ENCODE measurements at places on chromosomes 2 and 18.

GRCh38 chr2:23947350-23947749 is 7.1 kb downstream of the UBXN2A start:
- DNase-seq, result no peak

GRCh38 chr2:181462033-181462432 is 4.8 kb downstream of the ITGA4 start:
- DNase-seq, result no peak

DNA sequence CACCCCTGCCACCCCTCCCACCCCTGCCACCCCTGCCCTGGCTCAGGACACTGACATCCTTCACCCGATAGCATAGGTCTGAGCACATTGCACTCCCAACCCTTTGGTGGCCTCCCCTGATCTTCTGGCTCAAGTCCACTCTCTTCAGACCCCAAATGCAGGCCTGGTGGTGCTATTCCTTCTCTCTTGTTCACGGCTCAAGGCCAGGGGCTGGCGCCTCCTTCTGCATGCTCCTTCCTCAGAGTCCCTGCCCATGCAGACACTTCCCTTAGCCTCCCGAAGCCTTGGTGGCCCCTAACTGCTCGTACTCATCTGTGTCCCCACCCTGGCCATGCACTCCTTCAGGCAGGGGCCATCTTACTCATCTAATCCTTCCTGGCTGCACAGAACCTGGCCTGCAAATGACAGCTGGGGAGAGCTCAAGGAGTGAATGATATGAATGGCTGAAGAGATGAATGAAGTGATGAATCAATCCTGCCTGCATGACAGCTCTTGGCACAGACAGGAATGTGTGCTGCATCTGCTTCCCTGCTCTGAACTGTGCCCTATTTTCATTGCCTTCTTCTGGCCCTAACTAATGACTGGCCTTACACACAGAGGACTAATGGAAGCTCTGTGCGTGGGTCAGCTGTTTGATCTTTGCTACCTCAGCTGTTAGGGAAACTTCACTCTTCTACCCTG is 290.8 kb downstream of the DYSF start:
- DNase-seq, result no peak

DNA sequence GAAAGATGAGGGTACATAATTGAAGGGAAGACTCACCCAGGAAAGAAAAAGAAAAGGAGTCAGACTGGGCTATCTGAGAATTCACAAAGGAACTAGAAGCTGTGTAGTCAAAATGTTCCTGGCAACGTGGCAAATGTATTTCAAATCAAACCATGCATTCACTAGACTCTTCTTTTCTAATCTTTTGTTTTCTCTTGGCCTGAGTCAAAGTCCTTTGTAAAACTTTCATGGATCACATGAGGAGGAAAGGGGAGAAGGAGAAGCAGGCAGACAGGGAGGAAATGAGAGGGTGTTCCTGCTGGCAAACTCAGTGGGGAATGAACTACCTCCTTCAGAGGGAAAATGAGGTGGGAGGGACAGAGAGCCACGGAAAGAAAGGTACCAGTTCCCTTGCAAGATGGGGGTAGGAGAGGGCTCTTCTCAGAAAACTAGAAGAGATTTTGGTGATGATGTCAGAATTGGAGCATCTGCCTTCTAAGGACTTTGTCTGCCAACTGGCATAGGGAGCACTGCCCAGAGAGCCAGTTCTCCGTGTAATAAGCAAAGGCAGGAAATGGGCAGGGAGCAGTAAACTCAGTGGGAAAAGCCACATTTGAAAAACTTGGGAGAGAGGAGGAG is 51.4 kb downstream of the SLC8A1 start:
- no peak for DNase-seq

- DNase-seq, result no peak
Observed at GRCh38 chr18:77859634-77860033, 610.0 kb downstream of the GALR1 start.

DNA sequence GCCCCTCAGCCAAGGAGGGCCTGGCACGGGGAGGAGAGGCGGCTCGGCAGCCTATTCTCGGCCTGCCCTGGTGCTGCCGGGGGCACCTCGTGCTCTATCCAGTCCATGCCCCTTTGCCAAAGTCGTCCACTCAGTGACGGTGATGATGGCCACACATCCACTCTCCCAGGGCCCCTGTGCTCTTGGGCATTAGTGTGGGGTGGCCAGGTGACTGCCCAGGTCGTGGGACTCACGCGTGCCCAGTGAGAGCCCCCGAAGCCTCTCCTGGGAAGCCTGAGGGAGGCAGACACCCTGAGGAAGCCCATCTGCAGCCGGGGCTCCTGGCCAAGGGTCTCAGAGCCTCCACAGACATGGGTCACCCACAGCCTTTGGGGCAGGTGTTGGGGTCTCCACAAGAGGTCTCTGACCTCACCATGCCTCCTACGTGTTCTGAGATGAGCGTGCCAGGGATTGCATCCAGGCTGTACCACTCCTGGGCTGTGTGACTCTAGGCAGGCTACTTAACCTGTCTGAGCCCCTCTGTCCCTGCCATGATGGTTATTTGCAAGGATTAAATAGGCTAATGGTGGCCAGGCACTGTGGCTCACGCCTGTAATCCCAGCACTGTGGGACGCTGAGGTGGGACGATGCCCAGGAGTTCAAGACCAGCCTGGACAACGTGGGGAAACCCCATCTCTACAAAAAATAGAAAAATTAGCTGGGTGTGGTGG is 12.9 kb downstream of the RAMP1 start:
- no peak for DNase-seq

- no peak for DNase-seq
Observed at GRCh38 chr2:89848763-89849368, 1157.4 kb downstream of the RPIA start.
